ENCODE measurements at places on chromosomes 5 and 9.
A peak's percentile ranks its signal among the peaks of the same experiment; 100 is the strongest.

DNA sequence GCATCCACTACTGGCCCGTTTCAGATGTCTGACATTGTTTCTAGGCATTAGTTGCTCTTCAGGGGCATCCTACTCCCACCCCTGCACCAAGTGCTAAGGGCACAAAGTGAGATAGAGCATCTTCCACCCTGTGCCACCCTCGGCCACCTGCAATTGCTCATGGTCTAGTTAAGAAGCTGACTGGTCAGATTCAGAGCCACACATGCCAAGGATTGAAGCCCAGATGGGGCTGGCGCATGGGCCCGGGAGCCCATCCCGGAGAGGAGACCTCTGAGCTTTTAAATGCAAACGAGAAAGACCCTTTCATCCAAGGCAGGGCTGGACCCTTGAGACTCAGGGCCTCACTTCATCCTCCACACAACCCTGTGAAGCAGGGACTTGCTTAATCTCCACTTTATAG lies 28.5 kb downstream of the HRH2 start:
- no peak for DNase-seq

DNA sequence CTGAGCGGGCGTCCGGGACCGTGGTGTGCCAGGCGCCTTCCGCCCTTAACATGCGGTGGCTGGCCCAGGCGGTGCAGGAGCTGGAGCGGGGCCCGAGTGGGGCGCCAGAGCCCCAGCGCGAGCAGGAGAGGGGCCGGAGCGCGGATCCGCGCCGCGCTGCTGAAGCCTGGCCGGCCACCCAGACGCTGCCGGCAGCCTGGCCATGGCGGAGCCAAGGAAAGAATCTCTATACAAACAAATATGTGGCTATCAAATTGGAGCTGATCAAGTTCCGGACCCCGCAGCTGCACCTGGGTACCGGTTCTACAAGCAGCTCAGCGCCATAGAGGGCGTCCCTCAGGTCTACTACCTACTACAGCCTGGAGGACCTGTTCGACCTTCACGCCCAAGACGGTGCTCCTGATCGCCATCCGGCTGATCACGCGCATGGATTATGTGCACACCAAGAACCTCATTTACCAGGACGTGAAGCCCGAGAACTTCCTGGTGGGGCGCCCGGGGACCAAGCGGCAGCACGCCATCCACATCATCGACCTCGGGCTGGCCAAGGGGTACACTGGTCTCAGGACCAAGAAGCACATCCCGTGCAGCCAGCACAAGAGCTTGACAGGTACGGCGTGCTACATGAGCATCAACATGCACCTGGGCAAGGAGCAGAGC lies 55.8 kb downstream of the JAK2 start:
- DNase-seq = no peak

- no peak for DNase-seq
Observed at GRCh38 chr5:26482076-26482809, 556.1 kb downstream of the CDH9 start.

DNA sequence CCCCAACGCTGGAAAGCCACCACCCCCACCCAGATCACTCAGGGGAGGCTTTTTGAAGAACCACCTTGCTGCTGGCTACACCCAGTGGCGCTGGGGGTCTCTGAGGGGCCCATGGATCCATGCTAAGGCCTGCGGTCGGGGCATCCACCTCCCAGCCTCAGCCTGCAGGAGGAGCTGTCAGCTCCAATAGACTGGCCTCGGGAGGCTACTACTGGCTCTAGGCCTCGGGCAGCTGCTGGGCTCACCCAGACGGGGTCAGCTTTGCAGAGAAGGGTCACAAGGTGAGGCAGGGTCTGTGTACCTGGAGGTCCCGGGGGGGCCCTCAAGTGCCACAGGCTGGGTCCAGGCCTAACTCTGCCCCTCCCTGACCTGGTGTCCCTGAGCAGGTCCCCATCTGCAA lies 193.7 kb downstream of the OLFM1 start:
- DNase-seq = no peak

DNA sequence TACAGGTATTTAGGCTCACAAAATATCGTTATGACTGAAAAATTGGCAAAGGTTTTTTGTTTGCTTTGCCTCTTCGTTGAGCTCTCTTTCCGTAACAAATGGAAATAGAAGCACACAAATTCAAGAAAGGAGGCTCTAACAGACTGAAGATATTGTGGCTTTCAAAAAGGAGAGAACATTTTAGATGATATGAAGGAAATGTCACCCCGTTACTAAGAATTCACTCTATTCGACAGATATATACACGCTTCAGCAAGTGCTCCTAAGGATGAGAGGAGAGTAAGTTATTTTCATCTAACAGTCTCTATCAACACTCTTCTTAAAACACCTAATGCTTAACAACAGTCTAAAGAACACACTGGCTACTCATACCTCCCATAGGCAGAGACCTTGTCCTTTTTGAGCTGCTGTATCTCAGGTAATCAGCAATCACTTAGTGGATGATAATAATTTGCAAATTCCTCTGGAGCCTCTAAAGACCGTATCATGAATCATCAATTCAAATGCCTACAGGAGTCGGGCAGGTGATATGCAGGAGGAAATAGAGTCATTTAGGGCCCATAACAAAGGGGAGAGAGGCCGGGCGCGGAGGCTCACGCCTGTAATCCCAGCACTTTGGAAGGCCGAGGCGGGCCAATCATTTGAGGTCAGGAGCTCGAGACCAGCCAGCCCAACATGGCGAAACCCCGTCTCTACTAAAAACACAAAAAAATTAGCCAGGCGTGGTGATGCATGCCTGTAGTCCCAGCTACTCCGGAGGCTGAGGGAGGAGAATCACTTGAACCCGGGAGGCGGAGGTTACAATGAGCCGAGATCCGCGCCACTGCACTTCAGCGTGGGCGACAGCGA lies 1.4 kb upstream of the HSDL2 start:
- peak; percentile 16 for DNase-seq

DNA sequence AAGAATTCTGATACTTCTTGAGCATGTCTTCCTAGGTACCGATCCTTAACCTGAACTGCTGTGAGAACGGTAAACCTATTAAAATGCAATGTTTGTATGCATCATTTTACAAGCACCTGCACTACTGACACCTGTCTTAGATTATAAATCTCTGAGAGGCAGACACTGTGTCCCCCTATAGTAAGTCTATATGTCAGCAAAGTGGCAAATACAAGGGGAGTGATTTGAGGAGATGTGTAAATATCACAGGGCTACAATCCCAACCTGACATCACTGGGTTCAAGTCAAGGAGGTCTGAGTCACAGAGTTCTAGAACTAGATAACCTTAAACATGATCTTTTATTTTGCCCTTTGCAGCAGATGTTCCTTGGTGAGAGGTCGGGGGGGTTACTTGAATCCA lies 64.1 kb downstream of the ANKH start:
- DNase-seq = no peak

GRCh38 chr9:83630938-83631457 lies 8.1 kb downstream of the IDNK start:
- no peak for DNase-seq

DNA sequence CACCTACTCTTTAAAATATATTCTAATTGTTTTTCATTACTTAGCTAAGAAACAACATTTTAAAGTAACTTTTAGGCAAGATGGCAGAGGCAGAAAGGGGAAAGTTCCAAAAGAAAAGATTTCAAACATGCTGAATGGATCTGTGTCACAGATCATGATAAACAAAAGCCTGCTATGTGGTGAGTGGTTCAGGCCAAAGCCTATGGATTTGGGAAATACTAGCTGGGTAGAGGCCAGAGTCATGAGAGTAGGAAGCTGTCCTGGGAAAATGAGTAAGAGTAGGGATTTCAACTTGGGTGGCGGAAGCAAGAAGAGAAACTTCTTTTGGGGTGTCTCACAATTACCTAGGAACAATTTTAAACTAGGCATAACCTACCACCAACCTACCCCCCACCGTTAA lies 68.7 kb upstream of the GRHPR start:
- DNase-seq = no peak

DNA sequence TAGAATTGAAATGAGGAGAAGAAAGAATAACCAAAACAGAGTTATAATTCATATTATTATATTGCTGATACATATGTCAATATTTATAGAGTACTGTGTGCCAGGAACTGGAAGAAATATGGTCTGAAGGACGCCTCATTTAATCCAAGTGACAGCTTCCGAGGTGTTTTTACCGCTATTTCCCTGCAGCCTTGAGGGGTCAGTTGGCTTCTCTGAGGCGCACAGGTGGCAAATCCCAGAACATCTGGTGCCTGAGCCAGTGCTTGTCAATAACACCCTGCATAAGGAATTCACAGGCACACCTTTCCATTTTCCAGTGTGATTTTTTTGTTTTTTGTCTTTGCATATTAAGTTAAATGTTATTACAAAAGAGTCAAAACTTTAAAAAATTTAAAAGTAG lies 43.3 kb upstream of the CTSL start:
- DNase-seq = no peak

DNA sequence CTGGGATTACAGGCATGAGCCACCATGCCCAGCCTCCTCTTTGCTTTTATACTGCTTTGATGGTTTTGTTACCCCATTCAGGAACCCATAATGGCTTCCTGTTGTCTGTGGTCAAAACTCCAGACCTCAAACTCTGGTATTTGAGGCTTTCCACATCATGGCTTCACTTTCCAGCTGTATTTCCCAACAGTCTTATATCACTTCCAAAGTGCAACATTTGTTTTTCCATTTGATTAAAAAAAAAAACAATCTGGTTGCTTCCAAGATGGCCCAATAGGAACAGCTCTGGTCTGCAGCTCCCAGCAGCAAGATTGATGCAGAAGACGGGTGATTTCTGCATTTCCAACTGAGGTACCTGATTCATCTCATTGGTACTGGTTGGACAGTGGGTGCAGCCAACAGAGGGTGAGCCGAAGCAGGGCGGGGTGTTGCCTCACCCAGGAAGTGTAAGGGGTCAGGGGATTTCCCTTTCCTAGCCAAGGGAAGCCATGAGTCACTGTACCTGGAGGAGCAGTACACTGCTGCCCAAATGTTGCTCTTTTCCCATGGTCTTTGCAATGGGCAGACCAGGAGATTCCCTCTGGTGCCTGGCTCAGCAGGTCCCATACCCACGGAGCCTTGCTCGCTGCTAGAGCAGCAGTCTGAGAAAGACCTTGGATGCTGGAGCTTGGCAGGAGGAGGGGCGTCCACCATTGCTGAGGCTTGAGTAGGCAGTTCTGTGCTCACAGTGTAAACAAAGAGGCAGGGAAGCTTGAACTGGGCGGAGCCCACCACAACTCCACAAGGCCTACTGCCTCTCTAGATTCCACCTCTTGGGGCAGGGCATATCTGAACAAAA lies 458.4 kb downstream of the KDM4C start:
- DNase-seq = peak; percentile 8

- DNase-seq = no peak
Observed at GRCh38 chr9:132986640-132987620, 8.4 kb downstream of the GFI1B start.

GRCh38 chr9:129567842-129568559 lies 52.9 kb downstream of the C9orf50 start:
- no peak for DNase-seq

DNA sequence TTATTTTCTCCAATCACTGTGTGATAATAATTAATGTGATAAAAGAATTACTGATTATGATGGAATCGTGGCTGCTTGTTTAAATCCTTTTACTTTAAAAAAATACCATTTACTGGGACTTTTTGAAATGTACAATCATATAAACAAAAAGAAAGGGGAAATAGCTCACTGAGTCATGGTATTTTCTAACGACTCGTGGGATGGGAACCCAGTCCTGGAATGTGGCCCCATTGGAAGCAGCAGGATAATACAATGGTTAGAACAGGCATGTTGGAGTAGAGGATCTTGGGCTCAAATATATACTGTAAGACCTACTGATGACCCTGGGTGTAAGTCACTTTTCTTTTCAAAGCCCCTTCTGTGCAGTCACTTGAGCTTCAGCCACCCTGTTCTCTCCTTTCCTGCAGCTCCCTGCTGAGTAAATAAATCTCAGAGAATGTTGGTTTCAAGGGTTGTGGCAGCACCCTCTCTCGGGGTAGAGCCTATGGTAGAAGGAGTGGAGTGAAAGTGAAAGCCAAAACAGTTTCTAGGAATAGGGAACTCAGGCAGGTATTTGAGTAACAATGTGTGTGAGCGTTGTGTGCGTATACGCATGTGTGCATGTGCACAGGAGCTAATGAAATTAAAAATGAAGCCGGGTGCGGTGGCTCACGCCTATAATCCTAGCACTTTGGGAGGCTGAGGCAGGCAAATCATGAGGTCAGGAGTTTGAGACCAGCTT lies 40.8 kb upstream of the LARP1 start:
- no peak for DNase-seq

DNA sequence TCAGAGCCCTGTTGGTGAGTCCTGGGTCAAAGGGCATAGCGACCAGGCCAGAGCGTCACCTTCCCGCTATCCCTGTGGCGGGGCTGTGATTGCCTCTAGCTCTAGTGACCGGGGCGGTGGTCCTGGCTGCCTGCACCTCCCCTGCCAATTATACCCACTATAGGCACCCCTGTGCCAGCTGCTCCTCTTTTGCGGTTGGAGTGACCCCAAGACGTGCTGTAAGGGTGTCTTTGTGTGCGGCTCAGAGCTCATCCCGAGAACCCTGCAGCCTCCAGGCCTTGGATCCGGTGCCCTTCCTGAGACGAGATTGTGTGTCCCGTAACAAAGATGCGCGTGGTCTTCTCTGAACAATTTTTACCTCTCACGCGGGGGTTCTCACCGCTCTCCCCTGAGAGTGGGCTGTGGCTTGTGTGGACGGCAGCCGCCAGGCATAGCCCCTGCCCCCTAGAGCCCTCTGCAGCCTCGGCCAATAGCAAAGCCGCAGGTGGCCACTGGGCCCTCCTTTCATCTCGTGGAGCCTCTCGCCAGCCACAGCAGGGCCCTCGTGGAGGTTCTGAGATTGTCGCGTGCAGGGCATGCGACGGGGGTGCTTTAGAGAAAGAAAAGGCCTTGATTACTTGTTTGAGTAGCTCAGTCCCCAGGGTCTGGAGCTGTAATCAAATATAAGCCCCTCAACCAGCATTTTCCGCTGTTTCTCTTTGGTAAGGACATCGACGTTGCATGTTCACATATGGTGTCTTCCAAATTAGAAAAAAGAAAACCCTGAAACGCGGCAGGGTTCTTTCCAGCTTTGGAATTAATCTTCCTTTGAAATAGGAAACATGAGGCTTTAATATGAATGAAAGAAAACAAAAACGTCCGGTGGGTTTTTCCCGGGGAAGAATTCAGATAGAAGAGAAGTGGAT lies 10.7 kb downstream of the NKD2 start:
- DNase-seq = no peak

GRCh38 chr5:112653638-112654205 lies 84.0 kb upstream of the APC start:
- no peak for DNase-seq

- DNase-seq = no peak
Observed at GRCh38 chr5:72074251-72074650, 33.0 kb upstream of the MAP1B start.

- DNase-seq = no peak
Observed at GRCh38 chr5:10699987-10700386, 61.0 kb downstream of the DAP start.
